NCI-H526 treated with DMSO at 0.1 percent for 48 hours (cell line): ENCODE measurements at places on chromosomes 12 and 14.

DNA sequence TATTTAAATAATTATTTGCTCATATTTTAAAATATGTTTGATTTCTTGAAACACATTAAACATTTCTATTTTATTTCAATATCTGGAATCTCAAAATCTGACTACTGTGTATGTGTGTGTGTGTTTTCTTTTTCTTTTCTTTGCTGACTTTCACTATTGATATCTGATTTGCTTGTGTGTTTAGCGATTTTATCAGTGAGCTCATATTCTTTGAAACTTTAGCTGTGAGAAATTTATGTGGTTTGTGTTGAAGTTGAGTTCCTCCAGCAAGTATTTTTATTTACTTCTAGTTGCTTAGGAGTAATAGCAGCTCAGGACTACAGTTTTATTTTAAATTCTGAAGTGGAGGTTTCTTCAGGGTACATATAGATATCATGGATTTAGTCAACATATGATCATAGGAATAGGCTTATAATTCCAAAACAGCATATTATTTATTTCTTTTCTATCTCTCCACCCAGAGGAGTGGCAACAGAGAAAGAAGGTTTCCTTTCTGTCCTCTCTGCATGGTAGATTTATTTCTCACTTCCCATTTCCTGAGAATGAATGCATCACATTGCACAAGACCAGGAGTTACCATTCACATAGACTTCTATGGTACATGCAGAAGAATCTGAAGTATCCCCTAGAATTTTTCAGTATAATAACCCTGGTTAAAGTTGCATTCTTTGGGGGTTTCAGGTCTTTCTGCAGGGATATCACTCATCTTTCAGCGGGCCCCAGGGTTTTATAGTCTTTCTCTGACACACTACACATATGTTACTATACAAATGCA, 60.5 kb downstream of the PTPRQ start:
- DNase-seq: no peak

DNA sequence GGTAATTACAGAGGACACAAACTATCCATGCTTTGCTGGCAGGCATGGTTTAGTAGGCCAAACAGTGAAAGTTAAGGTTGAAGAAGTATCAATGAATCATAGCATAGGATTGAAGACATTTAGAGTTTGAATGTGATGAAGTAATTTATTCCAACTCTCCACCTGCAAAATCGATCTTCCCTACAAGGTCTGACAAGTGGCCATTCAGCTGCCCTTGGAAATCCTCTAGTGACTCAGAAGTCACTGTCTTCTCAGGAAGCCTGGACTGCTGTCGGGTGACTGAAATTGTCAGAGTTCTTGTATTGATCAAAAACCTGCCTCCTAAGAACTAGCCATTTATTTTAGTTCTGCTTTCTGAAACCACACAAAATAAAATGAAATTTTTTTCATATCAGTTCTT, 17.7 kb upstream of the STXBP6 start:
- DNase-seq: no peak

DNA sequence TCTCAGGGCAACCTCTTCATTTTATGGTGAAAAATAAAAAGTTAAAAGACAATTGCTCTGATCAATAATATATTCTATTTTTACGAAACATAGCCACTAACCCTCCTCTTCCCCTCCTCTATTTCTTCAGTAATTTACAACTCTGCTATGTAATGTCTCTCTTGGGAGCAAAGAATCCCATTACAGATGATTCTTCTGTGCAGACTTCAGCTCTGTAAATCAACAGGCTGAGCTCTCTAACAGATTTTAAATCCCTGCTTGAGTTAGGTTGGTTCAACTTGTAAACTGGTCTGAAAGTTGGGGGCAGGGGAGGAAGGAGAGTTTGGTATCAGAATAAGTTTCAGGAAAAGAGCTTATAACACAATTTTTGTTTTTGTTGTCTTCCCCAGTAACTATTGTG, 151.0 kb downstream of the SLC25A21 start:
- DNase-seq: no peak

DNA sequence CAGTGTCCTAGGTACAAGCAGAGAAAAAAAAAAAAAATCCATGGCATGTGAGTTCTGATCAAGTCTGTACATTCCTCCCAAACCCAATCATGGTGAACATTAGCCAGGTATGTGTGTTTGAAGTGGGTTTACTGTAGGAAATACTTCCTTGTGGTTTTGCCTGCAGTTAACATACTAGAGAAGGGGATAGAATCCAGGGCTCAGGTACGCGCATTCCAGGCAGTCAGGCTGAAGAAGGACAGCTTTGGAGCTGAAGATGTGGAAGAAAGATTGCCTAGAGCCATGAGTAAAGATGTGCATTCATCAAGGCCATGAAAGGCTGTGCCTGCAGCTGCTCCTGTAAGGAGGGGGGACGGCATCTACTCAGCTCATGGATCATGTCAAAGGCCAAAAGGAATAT, 88.2 kb upstream of the NTF3 start:
- DNase-seq: no peak

GRCh38 chr12:29681370-29681769, 102.4 kb downstream of the TMTC1 start:
- DNase-seq: no peak

GRCh38 chr14:65487783-65488494, 75.4 kb downstream of the FUT8 start:
- DNase-seq: peak; percentile 75

GRCh38 chr12:31006416-31007152, 67.1 kb upstream of the DDX11 start:
- no peak for DNase-seq

GRCh38 chr14:34231626-34232025, 230.4 kb downstream of the SPTSSA start:
- no peak for DNase-seq

DNA sequence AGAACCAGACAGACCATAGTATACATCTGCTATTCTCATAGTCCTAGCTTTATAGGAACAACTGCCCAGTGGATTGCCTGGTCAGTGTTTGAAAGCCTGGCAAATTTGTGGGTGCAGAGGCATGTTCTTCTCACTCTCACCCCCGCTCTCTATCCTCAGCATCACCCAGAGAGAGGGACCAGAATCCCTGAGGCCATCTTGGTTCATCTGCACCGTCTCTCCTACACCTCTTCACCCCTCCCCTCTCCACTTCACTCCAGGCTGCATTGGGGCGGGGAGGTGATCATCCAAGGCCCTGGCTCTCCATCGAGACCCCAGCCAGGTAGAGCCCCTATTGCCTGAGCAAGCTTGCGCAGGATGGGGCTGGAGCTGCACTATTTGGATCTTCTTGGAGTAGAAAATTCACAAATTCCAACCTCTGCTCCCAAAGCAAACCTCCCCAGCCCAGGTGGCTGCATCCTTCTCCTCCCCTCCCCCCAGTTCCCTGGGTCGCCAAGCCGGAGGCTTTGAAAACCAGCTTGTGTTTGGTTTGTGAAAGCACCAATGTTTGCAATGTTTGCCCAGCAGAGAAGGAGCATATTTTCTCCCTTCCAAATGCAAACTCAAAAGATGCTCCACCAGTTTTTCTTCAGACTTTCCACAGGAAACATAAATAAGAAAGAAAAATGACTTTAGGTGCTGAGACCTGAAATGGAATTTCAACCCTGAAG, 18.6 kb upstream of the COL2A1 start:
- DNase-seq: no peak
